ENCODE measurements at places on chromosomes 7 and 10.

DNA sequence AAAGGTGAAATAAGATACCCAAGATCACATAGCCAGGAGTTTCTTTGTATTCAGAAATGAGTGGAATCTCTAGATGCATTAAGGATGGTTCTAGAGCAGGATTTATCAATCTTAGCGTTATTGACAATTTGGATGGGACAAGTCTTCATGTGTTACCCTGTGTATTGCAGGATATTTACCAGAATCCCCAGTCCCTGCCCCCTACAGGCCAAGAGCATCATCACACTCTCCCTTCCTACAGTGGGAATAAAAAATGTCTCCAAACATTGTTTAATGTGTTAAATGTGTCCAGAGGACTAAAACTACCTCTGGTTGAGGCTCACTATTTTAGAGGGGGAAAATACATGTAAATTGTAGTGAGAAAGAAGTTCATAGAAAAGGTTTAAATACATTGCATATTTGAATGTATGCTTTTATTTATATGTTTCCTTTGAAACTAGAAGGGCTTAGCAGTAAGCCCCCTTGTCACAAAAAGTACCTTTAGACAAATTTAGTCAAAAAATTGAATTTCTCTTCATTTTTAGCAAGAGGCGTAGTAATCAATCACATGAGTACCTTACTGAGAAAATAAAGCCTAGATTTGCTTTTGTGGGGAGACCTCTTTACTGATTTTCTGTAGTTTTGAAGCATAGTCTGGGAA, 141.2 kb downstream of the MLLT10 start:
- peak; percentile 31 for DNase-seq

DNA sequence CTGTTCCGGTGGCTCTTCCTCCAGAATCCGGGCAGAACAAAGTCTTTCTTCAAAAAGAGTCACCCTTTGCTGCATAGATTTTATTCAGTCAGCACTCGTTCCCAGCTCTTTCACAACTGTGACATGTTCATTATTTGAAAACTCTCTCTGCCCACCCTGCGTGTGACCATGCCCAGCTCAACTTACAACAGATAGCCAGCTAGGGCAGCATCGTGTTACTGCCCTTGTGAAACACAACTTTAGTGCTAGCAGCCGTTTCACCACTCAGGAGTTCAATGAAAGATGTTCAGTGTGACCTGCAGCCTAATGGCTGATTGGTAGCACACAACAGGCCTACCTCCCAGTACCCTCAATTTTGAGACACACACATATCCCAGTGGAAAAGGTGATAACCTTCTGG, 57.9 kb downstream of the ZNF438 start:
- no peak for DNase-seq

DNA sequence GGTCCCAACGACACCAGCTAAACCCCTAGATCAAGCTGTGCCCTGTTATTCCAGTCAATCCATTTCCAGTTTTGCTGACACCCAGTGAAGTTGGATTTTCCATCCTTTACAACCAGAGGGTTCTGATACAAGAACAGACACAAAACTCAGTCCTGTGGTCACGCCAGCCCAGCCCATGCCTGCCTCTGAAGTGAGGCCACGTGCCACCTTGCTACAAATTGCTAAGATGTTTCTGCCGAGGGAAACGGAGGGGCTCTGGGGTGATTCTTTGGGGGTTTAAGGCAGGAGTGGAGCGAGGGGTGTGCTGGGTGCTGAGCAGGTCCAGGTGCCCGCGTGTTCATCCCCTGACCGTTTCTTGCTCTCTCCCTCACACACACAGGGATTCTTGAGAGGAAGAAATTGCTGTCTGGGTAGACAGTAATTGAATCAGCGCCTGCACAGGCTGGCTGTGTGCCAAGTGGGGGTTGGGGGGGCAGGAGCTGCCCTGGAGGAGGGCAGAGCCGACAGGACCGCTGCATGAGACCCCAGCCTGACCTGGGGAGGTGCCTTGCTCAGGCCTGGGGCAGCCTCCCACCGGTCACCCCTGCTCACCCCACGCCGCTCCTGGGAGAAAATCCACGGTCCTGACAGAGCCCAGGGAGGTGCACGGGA, 38.1 kb downstream of the ADAP1 start:
- no peak for DNase-seq

DNA sequence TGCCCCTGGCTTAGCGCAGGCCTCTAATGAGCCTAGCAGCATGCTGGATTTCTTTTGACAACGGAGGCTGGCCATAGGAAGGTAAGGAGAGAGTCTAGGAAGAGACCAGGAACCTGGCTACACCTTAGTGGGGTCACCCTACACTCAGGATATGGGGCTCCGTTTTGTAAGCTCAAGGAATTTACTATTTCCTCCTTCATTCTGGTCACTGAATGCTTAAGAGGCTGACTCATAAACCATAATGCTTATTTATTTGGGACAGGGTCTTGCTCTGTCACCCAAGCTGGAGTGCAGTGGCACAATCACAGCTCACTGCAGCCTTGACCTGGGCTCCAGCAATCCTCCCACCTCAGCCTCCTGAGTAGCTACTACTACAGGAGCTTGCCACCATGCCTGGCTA, 38.4 kb downstream of the CARD11 start:
- DNase-seq, result no peak

DNA sequence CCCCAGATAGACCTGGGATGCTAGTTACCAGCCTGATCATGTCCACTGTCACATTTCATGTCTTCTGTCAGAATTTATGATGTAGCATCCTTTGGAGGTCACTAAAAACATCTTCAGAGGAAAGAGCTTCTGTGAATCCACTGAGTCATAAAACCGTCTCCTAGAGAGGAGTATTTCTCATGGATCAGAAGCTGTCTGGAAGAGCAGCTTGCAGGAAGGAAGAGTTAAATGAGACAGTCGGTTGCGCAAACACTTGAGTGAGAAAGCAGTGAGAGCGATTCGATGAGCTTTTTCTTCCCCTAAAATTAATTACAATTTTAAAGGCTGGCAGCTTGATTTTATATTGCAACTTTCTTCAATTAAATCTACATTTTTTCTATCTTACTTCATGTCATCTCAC, 47.2 kb upstream of the WDR11 start:
- DNase-seq, result no peak

- no peak for DNase-seq
Measured at GRCh38 chr10:110416776-110417711, 80.7 kb upstream of the DUSP5 start.

Measured in CD4-positive, alpha-beta T cell treated with Interleukin-15 for 4 hours (primary cell).